ENCODE measurements at places on chromosomes 3 and 15.

- no peak for DNase-seq
Measured at GRCh38 chr15:29291067-29291845, 21.6 kb upstream of the NSMCE3 start.

GRCh38 chr3:66227915-66228314 is 7.1 kb downstream of the SLC25A26 start:
- no peak for DNase-seq

- DNase-seq: peak; percentile 36
Measured at GRCh38 chr15:101250873-101251829, 697 bp downstream of the CHSY1 start.

DNA sequence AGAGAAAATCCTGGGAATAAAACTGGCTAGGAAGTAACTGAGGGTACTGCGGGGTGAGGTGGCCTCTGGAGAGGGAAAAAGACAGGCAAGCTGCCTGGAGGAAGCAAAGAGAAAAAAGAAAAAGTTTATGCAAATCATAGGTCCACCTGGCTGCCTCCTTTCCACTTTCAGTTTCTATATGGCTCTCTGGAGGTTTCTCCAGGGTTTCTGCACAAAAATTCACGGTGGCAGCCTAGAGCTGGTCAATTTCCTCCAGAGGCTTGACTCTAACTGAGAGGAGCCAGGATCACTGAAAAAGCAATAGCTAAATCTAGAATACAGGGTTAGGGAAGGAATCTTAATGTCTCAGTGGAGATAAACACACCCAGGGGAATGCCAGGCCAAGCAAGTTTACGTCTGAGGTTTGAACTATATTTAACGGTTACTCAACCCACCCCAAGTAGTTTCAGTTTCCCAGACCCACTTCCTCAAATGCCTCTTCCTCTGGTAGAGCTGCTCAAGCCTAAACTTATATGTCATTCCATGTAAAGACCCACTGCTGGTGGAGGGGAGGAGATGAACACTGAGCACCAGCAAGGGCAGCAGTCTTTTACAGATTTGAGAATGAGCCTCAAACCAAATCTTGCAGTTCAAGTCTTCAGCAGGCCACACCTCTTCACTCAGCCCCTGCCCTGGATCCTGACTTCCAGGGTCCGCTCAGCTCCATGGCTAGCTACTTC is 5.7 kb downstream of the LYSMD2 start:
- DNase-seq: no peak

DNA sequence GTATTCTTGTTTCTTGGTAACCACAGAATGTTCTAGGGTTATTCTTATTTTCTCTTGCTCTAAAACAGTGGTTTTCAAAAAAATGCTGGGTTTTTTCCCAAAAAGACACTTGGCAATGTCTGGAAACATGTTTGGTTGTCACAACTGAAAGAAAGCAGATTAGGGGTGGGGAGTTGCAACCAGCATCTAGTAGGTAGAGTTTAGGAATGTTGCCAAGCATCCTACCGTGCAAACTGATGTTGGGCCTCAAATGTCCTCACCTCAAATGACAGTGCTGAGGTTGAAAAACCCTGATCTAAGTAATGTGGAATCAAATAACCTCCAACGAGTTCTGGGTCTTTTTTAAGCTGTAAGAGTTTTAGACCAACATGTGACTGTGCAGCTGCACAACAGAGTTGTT is 270.5 kb upstream of the STT3B start:
- DNase-seq: no peak

GRCh38 chr15:31486506-31486905 is 159.9 kb downstream of the KLF13 start:
- DNase-seq: no peak
